ENCODE measurements at places on chromosomes 12 and 14.

DNA sequence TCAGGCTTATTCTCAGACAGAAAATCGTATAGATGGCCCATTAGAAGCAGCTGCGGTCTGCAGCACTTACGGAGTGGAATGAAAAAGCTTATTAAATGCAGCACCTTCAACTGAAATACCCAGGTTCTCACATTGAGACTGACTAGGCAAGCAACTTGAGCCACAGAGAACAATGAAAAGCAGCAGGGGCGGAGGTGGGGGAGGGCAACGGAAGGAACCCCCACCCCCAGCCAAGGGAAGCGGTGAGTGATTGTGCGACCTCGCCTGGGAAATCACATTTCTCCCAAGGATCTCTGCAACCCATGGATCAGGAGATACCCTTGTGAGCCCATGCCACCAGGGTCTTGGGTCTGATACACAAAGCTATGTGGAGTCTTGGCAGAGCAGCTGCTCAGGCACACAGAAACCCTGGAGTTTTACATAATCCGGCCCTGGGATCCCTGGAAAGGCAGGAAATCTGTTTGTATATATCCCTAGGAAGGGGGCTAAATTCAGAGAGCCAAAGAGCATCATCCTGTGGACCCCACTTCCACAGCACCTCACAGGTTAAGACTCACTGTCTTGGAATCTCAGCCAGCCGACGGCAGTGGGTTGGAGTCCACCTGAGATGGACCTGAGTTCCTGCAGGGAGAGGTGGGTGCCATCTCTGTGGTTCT lies 38.1 kb downstream of the PZP start:
- DNase-seq: no peak

DNA sequence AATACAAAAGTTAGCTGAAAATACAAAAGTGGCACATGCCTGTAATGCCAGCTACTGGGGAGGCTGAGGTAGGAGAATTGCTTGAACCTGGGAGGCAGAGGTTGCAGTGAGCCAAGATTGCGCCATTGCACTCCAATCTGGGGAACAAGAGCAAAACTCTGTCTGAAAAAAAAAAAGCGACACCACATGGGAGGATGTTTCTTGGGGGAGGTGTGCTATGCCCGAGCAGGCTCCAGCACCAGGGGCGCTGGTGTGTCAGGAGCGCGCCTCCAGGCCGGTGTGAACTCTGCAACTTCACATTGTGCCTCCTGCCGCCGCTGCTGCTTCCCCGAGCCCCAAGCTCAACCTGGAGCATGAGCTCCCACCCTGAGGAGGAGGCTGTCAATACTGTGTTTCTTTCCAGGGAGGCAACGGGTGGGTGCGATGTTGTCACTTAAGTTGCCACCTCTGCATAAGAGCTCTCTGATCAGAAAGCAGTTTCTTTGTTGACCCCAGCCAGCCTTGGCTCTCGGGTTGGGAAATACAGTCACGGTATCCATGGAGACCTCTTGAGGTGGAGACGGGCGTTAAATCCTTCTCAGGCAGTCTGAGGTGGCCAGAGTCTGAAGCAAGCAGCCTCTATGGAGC lies 18.9 kb downstream of the DEGS2 start:
- no peak for DNase-seq

DNA sequence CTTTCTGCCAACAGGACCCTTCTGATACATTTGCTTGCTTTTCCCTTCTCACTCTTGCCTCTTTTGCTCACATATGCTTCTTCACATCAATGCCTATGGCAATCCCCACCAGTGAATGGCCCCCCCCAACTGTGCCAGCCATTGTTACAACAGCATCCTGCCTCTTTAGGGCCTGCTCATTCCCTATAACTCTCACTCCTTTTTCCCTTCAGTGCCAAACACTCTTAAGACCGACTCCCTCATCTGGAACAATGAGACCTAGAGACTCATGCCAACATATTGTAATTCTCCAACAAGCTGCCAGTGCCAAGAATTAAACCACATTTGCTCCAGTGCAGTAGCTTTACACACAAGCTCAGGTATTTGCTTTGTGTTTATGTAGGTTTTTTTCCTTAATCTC lies 189.0 kb downstream of the SOX5 start:
- DNase-seq: no peak

DNA sequence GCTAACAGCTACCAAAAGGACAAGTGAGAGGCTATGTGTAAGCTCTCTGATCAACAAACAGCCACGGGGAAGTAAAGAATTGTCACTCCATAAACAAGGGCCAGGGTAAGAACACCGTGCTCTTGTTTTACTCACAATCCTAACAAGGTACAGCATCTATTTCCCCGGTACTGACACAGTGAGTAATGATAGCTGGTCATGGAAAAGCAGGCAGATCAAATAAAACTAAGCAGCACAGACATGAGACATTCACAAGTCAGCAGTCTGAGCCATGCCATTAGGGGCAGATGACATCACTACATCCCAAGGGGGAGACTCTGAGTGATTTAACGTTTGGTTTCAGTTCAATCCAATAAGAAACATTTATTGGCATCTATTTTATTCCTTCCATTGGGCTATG lies 54.4 kb downstream of the ARL6IP4 start:
- peak; percentile 16 for DNase-seq

- no peak for DNase-seq
Measured at GRCh38 chr14:88618476-88618875, 55.6 kb downstream of the ZC3H14 start.

- DNase-seq: no peak
Measured at GRCh38 chr12:103973909-103974308, 8.2 kb downstream of the TDG start.

GRCh38 chr12:94193168-94193567 lies 44.8 kb downstream of the PLXNC1 start:
- DNase-seq: no peak

GRCh38 chr14:60344751-60345150 lies 95.7 kb downstream of the PPM1A start:
- no peak for DNase-seq

DNA sequence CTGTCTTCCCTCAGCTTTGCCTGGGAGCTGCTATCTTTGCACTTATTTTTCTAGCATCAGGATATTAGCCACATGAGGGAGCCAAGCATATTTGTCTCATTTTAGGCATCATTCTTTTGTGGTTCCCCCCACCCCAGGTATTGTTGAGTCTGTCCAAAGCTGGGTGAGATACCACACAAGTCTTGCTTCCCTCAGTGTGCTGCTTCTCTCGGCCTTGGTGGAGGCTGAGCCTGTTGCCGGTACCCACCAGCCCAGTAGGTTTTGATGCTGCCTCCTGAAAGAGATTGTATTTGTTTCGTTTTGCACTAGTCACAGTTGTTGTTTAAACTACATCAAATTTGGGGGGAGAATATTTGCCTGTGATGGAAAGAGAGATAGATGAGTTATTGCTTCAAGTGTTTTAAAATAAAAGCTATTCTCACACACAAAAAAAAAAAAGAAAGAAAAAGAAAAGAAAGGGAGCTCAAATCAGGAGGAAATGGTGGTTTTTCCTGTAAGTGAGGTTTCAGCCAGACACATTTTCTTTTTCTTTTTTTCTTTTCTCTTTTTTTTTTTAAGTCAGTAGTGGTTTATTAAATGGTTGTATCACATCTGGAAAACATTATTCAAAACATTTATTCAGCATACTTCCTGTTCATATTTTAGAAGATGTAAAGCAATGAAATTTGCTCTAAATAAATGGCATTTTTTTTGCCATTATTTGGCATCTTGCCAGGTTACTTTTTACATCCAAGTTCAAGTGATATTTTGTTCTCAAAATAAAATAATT lies 58.5 kb downstream of the SLC4A8 start:
- DNase-seq: peak; percentile 33

DNA sequence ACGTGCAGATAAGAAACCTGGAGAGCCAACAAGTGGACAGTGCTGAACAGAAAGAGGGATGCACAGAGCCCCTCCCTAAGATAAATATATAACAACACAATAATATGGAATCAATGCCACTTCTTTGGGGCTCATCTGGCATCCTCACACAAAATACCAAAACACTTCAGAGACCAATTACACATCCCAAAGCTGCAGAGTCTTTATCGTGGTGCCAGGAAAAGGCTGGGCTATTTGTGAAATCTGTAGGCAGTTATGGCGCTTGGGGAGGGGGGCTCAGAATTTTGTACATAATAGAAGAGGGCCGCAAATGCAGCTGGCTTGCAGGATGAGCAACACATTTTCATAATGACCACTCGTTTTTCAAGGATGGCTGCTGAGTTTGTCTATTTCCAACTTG lies 160.4 kb upstream of the NOS1 start:
- DNase-seq: no peak

DNA sequence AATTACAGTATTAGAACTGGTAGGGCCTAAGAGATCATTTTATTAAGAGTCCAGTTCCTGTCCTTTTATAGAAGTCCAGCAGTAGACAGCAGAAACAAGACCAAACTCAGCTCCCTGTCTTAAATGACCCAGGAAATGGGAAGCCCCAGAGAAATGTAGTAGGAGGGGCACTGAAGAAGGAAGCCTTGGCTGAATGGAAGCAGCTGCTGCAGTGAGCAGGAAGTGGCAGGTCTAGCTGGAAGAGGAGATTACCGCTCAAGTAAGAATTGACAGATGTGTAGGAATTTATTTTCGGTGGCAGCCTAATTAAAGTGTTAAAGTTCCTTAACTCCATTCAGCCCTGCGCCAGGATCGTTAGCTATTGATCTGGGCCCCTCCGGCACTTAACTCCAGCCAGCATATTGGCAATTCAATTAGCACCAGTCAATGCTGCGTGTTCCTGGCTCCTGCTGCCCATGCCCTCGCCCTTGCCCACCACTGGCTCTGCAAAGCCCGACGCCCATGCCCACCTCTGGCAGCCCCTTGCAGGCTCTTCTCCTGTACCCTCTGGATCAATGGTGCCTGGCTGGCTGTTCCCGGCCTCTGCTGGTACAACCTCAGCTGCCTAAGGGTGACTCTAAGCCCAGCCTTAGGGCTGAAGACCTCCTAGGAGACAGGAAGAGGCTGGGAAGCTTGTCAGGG lies 21.1 kb downstream of the ZFHX2 start:
- no peak for DNase-seq

DNA sequence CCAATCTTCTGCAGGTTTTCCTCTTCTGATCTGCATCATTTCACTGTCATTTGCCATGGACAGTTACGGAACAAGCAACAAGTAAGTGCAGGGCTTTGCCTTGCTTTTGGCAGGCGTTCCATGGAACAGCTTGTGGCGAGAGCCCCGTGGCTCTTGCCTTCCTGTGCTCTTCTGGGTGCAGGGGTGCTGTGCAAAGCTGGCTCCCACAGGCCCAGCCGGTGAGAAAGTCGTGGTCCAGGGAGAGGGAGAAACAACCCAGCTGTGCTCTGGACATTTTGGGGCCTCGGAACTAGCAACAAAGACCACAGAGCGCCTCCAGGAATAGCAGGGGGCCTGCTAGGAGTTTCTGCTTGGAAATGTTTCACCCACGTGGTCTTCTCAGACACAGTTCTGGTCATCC lies 164.7 kb downstream of the ADGRD1 start:
- no peak for DNase-seq

DNA sequence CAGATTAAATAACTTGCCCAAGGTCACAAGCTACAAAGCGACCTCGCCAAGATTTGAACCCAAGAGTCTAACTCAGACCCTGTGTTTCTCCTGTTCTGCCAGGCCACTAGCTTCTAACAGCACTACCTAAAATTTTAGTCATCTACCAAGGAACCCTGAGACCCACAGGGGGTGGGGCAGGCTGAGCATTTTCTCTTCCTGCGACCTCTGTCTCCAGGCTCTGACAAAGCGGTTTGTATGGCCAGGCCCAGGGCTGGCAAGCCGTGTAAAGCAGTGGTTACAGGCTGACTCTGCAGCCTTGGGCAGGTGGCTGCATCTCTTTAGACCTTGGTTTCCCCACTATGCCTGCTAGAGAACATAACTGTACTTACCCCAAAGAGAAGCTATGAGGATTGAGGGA lies 5.3 kb downstream of the VDR start:
- DNase-seq: no peak

- no peak for DNase-seq
Measured at GRCh38 chr14:100144645-100144995, 14.8 kb downstream of the DEGS2 start.

DNA sequence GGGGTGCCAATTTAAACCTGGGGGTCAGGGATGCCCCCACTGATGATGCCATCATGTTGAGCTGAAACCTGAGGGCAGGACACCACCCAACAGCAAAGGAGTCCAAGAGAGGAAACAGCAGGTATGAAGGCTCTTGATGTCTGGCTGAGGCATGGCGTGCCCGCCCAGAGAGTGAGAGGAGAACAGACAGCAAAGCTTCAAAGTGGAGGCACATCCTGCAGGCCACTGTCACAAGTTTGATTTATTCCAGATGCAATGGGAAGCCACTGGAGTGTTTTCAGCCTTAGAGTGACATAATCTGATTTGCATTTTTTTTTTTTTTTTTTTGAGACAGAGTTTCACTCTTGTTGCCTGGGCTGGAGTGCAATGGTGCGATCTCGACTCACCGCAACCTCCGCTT lies 34.8 kb downstream of the IRF2BPL start:
- DNase-seq: no peak

GRCh38 chr12:89161557-89161956 lies 190.7 kb downstream of the DUSP6 start:
- no peak for DNase-seq

- DNase-seq: no peak
Measured at GRCh38 chr14:92687681-92688433, 60.6 kb downstream of the LGMN start.

GRCh38 chr12:22110176-22110575 lies 64.2 kb downstream of the CMAS start:
- no peak for DNase-seq

DNA sequence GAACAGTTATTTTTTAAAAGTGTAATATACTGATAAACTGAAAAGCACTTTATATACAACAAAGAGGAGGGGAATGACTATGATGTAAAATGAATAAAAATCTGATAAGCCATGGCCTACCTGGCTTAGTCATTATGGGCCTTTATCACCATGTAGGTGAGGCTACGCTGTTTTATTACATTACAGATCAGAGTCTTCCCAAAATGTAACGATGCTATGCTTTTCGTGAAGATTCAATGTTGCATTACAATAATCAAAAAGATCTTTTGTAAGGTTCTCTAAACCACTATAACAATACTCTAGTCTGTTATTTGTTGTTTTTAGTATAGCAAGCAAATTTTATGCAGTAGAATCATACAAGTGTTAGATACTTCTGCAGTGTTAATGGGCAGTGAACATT lies 34.2 kb downstream of the ARID4A start:
- DNase-seq: no peak

DNA sequence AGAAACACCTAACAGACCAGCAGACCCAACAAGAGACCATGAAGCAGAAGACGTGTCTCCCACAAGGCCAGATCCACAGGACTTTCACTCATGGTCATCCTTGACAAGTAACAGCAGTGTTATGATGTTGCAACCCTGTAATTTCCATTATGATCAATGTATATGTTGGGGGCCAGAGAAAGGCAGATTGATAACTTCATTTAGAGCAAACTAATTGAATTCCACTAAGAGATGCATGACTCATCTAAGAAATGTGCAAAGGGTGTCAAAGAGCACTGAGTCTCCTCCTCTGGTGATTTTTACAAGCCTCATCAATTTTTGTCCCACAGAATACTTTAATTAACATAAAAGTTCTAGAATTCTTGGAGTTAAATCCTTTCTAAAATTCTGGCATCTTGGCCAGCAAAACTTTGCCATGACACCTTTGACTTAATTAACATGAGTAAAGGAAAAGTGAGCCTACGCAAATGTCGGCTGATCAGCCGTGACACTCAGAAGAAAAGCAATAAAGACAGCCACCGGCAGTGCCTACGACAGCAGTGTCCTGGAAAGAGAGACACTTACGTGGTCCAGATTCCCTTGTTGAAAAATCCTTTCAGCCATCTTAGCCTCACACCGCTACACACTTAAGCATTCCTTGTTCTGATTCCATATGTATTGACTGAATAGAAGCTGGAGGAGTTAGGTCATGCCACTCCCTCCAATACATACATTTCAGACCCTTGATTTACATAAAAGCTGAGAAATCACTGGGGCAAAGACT lies 370.2 kb upstream of the CCDC196 start:
- no peak for DNase-seq

Data from stimulated activated CD4-positive, alpha-beta T cell treated with anti-CD3 and anti-CD28 coated beads, Interleukin-15, amount 100 ng/mL, for 24 hours (primary cell).